ENCODE measurements at places on chromosomes 4 and X.

GRCh38 chrX:100747703-100748102 lies 15.8 kb upstream of the SYTL4 start:
- DNase-seq: no peak

GRCh38 chrX:18297251-18297650 lies 57.2 kb downstream of the SCML2 start:
- no peak for DNase-seq

GRCh38 chrX:56986138-56986537 lies 9.2 kb downstream of the SPIN3 start:
- no peak for DNase-seq

- DNase-seq: no peak
Observed at GRCh38 chr4:153243468-153243867, 39.2 kb downstream of the TRIM2 start.

GRCh38 chr4:48930654-48931053 lies 24.1 kb upstream of the OCIAD2 start:
- no peak for DNase-seq

DNA sequence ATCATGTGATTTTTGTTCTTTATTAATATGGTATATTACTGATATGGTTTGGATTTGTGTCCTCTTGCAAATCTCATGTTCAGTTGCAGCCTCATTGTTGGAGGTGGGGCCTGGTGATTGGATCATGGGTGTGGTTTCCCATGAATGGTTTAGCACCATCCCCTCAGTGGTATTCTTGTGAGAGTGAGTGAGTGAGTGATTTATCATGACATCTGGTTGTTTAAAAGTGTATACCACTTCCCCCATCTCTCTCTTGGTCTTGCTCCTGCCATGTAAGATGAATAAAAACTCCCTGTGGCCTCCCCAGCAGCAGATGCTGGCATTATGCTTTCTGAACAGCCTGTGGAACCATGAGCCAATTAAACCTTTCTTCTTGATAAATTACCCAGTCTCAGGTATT lies 111.5 kb downstream of the TAB3 start:
- no peak for DNase-seq

All from CD4-positive, alpha-beta memory T cell (primary cell).